ENCODE measurements at places on chromosomes 3 and 15.

- no peak for DNase-seq
Measured at GRCh38 chr3:9902372-9903237, at the start of gene IL17RE. IL17RE (plus strand) TSS chr3:9902848; CDS start chr3:9902933, 85 bp downstream.

GRCh38 chr15:38593524-38593923 is 28.9 kb upstream of the RASGRP1 start:
- no peak for DNase-seq

- DNase-seq, result no peak
Measured at GRCh38 chr3:17057321-17057720, 172.6 kb downstream of the PLCL2 start.

- no peak for DNase-seq
Measured at GRCh38 chr15:36449084-36449661, 130.3 kb upstream of the CDIN1 start.

DNA sequence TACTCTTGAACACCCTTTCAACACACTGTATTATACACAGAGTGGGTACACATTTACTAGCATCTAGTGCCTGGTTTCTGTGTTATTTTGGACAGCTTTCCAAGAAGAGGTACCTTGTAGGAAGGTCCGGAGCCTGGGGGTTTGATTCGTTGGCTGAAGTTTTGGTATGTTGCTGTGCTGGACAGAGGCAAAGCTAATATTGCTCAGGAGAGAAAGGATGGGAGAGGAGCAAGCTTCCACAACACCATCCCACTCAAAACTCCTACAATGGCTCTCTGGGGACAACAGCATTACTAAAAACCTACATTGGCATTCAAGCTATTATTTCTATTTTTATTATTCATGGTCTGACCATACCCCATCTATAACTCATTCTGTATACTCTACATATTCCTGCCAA is 1.1 kb upstream of the LYSMD2 start:
- DNase-seq, result no peak

GRCh38 chr15:76330080-76330680 is 6.4 kb upstream of the ISL2 start:
- DNase-seq, result peak; percentile 75

All from right cardiac atrium (tissue), 5 donors.